ENCODE measurements at places on chromosomes 1 and 21.

DNA sequence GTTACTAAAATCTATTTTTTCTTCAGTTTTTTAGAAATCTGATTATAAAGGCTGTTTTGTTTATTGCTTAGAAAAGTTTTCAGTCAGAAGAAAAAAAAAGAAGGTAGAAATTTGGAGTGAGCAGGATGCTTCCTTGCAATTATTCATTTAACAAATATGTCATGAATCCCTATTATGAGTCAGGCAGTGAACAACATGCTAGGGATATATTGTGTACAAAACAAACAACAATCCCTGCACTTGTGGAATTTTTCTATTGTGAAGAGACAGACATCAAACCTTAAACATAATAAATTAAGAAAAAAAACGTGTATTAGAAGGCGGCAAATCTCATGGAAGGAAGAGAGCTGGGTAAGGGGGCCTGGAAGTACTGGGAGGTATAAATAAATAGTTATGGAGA, 664.1 kb upstream of the CAMK1G start:
- DNase-seq, result no peak

- no peak for DNase-seq
Measured at GRCh38 chr21:41402231-41402630, 23.8 kb upstream of the MX1 start.

DNA sequence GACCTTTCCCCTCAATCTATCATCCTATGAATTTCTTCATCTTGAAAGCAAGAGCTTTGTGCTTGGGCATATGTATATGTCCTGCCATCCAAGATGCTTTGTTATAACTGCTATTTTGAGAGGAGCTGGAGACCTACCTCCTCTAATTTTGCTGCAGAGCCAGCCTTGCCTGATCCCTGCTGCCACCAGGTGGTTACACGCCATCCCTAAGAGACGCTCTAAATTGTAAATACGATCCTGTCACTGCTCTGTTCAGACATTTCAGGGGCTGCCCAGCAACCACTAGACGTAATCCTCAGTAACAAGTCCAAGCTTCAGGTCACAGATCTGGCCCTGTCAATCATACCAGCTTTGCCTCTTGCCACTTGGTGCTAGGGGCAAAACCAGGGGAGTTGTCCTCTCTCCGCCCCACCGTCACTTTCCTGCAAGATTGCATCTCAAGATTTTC, 32.9 kb downstream of the GPA33 start:
- DNase-seq, result peak; percentile 80

DNA sequence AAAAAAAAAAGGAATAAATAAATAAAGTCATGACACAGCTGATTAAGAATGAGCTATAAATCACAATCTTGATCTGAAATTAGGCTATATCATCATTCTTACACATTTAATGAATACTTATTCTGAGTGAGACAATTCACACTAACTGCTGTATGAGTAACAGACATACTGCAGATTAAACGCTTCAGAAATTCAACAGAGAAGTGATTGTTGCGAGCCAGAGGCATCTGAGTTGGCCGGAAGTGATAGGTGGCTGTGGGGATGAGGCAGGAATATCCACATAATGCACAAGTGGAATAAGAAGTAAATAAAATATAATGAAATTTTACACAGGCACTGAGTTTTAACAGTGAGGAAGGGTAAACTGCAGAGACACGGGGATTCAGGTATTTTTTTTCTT, 142.4 kb downstream of the APP start:
- no peak for DNase-seq

GRCh38 chr1:12618965-12619791, 1.2 kb upstream of the DHRS3 start:
- DNase-seq, result no peak

DNA sequence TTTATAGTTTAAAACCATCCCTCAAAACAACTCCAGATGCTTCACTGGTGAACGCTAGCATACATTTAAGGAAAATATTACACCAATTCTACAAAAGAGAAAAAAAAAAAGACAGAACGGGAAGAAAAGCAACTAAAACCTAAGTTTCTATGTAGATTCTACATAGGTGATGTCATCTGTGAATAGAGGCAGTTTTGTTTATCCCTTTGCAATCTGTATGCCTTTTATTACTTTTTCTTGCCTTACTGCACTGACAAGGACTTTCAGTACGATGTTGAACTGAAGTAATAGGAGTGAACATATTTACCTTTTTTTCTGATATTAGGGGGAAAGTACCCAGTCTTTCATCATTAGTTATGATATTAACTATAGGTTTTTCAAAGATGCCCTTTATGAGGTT, 101.7 kb upstream of the HAO2 start:
- DNase-seq, result no peak

DNA sequence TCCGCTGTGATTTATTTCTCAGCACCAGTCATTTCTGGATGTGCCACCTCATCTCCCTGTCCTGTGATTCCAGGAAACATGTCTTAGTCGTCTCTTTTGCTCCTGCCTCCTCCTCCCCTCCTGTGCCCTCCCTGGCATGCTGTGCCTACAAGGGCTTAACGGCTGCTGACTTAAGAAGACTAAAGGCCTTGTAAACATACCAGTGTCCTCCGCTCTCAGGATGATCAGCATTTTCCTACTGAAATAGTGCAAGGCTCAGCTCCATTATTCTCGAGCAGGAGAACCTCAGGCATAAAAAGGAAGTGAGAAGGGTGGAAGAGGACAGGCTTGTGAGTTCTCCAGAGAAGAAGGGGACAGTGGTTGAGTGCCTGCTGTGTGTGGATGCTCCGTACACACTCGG, 61.6 kb upstream of the RUNX3 start:
- DNase-seq, result no peak

DNA sequence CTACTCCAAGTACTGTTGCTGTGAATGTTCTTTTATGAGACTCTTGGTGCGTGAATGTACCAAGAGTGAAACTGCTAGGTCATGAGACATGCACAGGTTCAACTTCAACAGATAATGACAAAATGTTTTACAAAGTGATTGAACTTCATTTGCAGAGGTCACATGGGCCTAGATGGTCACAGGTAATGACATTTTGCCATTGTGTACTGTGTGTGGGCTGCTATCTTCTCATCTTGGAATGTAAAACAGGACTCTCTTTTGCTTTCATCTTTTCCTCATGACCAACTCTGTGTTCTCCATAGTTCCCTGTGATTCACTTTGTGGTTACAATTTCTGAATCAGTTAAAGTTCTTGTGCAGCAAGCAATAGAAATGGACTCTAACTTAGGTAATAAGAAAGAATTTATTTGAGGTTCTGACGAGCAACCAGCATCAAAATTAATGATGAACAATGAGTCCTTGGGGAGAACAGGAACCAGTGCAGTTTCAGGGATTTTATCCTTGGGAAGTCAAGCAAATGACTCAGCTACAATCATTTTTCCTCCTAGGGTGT, 16.2 kb upstream of the TSNAX start:
- DNase-seq, result no peak

GRCh38 chr1:230067419-230067870, 407 bp downstream of the GALNT2 start:
- no peak for DNase-seq

GRCh38 chr1:50929376-50929958, 30.6 kb downstream of the FAF1 start:
- DNase-seq, result peak; percentile 42

- peak; percentile 13 for DNase-seq
Measured at GRCh38 chr1:99003581-99004253, 944 bp downstream of the PLPPR5 start.

GRCh38 chr1:232534552-232535517, 95.1 kb downstream of the SIPA1L2 start:
- DNase-seq, result no peak

- no peak for DNase-seq
Measured at GRCh38 chr21:44815225-44815624, 2.6 kb downstream of the SUMO3 start.

- DNase-seq, result no peak
Measured at GRCh38 chr1:31902510-31902860, 35.7 kb downstream of the PTP4A2 start.

GRCh38 chr1:181094416-181095212, 6.1 kb downstream of the IER5 start:
- DNase-seq, result no peak

GRCh38 chr1:36920801-36921405, 113.4 kb downstream of the GRIK3 start:
- DNase-seq, result no peak

DNA sequence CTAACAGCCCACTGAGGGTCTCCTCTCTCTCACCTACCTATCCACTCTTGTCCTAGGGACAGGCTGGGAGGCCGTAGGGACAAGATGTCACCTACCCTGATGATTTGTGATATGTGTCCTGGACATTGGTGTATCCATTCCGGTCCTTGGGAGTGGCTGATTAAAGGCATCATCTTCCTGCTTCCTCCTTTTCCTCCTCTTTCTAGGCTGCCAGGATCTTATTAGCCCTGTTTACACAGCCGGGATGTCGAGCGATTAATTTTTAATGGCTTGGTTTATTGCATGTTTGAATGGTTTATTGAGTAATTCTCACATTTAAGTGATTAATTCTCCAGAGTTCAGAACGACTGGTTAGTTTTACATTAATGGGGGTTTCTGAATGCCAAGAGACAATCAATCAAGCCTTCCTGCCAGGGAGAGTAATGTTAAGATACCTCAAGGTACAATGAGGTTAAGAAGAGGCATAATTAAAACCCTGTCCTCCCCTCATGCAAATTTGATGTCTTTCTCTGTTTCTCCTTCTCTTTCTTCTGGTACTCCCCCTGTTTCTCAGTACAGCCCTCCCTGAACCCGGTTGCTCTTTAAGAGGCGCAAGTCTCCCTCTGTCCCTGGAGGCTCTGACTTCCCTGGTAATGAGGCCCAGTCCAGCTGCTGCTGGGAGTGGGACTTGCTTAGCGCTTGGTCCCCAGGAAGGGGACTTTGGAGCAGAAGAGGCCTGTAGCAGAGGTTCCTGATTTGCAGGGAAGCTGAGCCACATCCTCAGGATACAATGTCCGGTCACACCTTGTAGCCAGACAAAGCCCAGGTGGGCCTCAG, 50.9 kb downstream of the ACTL8 start:
- DNase-seq, result no peak

- no peak for DNase-seq
Measured at GRCh38 chr1:226653311-226653921, 85.7 kb downstream of the ITPKB start.

DNA sequence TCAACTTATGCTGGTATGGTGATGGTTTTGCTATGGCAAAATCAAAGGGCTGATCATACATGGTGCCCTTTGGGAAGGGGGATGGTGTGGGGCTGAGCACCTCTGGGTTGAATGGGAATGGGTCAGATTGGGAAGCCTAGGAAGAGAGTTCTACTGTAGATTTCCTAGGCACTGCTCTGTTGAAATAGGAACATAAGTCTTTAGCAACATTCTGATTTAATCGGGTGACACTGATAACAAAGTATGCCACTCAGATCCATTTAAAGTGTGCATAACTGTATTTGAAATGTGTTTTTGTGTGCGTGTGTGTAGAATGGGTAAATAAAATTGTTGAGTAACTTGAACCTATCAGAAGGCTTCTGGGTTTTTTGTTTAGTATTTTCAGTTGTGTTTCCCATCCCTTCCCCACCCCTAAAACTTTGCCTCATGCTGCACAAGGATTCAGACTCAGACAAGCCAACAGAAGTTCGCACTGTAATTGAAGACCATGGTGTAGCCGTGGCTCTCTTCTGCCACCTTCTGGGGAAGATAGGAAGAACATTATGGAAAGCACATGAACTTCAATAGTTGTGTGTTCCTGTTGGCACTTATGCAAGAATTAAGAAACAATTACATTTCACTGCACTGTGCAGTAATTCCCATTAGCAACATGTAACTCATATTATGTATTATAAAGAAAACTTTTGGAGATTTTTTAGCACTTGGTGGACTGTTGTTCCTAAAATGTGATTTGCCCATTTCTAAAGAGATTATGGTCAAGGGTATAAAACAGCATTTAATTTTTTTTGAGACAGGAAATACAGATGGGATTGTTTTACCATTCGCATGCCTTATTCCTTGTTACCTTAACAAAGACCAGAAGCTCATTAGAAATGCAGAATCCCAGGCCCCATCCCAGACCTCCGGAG, 10.9 kb upstream of the C4BPB start:
- DNase-seq, result peak; percentile 65

DNA sequence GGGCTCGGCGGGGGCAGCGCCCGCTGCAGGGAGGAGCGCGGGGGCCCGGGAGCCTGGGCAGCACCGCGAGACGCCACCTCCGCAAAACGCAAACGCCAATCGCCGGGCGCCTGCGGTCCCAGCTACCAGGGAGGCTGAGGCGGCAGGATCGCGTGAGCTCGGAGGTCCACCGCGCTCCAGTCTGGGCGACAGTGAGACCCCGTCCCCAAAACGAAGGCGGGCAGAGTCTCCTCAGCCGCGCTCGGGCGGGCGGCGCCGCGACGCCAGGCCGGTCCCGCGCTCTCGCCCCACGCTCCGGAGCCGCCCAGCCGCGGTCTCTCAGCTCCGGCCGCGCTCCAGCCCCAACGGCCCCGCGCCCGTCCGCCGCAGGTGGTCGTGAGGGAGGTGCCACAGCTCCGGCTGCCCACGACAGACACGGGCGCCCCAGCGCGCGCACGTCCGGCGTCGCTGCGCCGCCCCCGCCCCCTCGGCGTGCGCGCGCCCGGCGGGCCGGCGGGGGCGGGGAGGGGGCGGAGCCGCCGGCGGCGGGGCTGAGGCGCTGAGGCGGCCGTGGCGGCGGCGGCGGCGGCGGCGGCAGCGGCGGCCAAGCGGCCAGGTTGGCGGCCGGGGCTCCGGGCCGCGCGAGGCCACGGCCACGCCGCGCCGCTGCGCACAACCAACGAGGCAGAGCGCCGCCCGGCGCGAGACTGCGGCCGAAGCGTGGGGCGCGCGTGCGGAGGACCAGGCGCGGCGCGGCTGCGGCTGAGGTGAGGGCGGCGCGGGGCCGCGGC, at the start of gene ADARB1:
ADARB1 (plus strand) TSS at position 533 of the 770 bp plus-strand sequence. CDS start 97,077 bp downstream, outside the sequence.
- peak; percentile 53 for DNase-seq

DNA sequence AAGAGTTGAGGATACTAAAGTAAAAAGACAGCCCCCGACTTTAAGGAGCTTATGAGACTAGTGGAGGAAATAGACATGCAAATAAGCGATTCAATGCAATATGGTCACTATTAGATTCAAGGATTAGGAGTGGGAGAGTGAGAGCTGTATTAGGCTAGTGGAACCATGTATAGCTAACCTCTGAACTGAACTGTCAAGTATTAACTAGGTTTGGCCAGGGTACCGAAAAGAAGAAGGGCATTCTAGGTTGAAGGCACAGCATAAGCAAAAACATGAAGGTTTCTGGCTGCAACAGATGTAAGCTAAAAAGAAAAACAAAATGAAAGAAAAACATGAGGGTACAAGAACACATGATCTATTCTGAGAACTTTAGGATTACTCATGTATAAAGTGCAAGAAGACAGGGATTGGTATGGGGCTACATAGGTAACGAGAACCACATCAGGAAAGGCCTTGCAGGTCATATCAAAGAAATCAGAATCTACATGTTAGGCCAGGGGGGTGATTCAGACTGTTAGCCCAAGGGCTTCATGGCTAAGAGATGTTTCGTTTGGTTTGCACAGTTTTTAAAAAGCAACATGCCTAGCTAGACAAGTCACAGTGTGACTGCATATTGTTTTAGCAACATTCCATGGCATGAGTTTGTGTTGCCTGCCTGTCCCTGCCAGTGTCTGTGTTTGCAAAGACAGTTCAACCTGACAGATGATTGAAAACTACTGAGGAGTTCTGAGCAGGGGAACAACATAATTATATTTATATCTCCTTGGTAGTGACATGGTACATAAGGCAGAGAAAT, 54.4 kb upstream of the HAO2 start:
- no peak for DNase-seq

- no peak for DNase-seq
Measured at GRCh38 chr1:227428803-227429202, 110.5 kb upstream of the CDC42BPA start.
